ENCODE measurements at places on chromosomes 1 and 21.

GRCh38 chr1:209587789-209588188 is 4.3 kb downstream of the CAMK1G start:
- DNase-seq, result no peak

DNA sequence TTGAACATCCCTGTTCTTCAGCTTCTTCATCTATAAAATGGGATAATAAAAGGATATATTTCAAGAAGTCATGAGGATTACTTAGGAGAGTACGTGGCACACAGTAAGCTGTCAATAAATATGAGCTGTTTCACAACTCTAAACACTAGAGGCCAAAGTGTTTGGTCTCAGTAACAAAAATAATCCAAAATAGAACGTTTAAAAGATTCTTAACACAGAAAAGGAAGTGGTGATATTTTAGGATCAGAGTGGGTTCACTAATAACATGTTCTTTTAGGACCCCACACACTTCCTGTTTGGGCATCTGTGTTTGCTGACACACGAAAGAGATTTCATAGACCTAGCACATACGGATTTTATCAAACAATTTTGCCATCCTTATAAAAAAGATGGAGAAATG is 32.9 kb downstream of the TNFSF18 start:
- no peak for DNase-seq

DNA sequence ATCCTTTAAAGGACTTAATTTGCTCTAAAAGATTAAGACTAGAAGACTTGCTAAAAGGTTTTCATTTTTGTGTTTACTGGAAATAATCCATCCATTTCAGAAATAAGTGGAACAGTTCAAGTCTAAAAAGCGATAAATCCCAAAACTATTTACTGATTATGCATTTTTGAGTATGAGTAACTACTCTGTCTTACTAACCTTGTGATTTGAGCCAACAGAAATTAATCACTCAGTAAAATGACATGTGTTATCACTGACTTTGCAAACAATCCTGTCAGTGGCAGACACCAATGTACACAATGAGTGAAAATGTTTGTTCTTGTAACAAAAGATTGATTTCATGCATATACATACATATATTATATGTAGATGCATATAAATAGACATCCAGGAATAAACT is 218.0 kb downstream of the DENND1B start:
- DNase-seq, result no peak

DNA sequence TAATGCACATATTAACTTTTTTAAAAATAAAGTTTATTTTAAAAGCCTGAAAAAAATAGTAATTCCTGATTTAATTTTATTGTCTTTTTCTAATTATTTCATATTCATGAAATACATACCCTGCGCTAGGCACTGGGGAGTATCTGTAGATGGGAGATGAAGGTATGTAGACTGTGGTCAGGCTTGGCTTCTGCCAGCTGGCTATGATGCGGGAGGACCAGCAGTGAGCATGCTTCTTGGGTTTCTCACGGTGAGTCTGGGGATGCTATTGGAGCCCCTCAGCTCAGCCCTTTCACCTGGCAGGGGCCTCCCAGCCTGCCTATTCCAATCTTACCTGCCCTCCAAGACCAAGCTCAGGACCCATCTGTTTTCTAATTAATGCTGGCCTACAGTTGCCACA is 138.4 kb downstream of the NOS1AP start:
- no peak for DNase-seq

- no peak for DNase-seq
Measured at GRCh38 chr21:44727321-44727720, 15.9 kb upstream of the TSPEAR start.

- DNase-seq, result no peak
Measured at GRCh38 chr1:28314547-28314941, 14.3 kb upstream of the MED18 start.

DNA sequence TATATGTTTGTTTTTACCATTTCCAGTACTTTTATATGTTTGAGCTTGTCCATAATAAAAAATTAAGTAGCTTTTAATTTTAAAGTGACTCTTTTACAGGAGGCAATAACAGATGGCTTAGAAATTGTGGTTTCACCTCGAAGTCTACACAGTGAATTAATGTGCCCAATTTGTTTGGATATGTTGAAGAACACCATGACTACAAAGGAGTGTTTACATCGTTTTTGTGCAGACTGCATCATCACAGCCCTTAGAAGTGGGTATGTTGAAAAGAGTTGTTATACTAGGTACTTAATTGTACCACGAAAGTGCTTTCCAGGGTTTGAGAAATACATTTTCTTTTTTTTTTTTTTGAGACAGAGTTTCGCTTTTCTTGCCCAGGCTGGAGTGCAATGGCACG is 46.1 kb downstream of the RNF2 start:
- no peak for DNase-seq

- DNase-seq, result no peak
Measured at GRCh38 chr1:233744779-233745513, 131.0 kb downstream of the KCNK1 start.

DNA sequence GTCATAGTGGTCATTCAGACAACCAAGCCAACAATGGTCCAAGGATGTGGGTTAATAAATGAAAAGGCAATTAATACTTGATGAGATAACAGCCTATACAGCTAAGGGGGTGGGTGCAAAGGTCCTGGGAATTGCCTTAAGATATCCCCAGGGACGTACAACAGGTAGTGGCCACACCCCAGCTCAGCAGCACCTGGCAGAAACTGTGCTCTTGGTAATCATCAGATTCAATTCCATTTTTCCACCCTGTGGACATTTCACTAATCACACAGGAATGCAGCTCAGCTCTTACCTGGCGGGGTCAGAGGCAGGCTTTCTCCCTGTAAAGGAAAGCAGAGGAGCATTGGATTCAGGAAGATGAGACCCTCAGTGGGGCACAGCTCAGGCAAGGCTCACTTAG is 32.9 kb downstream of the FCRL5 start:
- DNase-seq, result no peak

Measured in activated naive CD4-positive, alpha-beta T cell treated with anti-CD3 and anti-CD28 coated beads for 36 hours (primary cell).